Stimulated activated CD4-positive, alpha-beta T cell treated with anti-CD3 and anti-CD28 coated beads, Interleukin-1b, Interleukin-23, amount 100 ng/mL, for 4 hours (primary cell): ENCODE measurements at places on chromosomes 5 and 9.

- DNase-seq, result no peak
Measured at GRCh38 chr9:80157561-80157983, 585.8 kb downstream of the TLE4 start.

GRCh38 chr5:147685993-147686392, 96.5 kb downstream of the JAKMIP2 start:
- no peak for DNase-seq

DNA sequence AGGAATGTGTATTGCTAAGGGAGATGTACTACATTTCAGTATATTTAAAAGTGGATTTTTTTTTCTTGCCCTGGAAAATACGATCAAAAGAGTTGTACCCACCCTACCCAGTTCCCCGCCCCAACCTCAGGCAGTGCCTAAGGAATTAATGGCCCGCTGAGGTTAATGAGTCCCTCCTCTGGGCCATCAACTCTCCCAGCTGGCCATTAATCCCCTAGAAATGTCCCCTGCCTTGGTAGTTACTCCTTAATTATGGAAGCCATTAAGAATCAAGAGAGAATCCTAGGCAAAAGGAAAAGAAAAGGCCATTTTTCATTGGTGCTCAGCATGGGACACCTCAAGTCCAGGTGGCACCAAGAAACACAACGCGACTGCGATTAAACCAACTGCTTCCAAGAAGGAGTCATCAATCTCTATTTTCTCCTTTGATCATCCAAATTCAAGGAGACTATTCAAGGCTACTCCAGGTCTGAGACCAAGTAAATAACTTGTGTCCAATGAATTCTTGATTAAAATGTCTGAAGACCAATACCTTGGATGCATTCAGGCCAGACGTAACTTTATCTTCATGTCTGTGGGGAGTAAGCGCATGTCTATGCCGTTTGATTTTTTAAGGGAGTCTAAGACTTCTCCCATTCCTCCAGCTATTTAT, 1962.2 kb upstream of the WWC1 start:
- DNase-seq, result no peak

DNA sequence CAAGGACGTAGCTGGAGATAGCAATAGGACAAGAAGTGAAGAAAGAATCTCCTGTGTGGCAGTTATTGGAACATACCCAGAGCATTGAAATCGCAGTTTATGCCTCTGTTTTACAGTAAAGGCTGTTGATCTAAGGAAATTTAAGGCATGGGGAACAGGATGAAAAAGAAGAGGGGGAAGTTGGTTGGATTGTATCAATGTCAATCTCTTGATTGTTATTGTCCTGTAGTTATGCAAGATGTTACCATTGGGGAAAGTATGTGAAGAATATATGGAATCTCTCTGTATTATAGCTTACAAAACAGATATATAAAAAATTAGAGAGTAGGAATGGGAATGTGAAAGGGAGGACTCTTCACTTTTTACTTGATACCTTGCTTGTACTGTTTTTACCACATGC, 195.6 kb upstream of the NREP start:
- DNase-seq, result no peak

DNA sequence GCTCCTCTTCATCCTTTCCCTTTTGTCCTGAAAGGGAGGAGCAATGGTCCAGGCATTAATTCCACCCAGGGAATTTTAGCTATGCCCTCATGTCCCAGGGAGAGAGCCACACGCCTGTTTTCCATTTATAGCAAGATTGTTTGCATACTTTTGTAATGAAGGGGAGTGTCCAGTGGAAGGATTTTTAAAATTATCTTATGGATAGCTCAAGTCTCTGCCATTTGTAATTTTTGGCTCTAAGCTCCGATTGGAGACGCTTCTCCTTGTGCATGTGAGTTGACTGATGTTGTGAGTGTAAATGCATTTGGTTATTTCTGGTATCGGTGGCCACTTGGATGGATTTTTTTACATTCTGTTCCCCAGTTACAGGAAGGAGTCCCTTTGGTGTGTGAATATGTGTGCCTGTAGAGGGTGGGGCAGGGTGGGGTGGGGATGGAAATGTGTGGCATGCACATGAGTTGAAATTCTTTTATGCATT, 7.2 kb upstream of the RPL26L1 start:
- DNase-seq, result no peak

- no peak for DNase-seq
Measured at GRCh38 chr9:109115931-109116526, 3.7 kb downstream of the TMEM245 start.

GRCh38 chr5:142122121-142122520, 13.5 kb downstream of the NDFIP1 start:
- DNase-seq, result no peak

GRCh38 chr9:102445181-102445747, 549.9 kb upstream of the CYLC2 start:
- no peak for DNase-seq

DNA sequence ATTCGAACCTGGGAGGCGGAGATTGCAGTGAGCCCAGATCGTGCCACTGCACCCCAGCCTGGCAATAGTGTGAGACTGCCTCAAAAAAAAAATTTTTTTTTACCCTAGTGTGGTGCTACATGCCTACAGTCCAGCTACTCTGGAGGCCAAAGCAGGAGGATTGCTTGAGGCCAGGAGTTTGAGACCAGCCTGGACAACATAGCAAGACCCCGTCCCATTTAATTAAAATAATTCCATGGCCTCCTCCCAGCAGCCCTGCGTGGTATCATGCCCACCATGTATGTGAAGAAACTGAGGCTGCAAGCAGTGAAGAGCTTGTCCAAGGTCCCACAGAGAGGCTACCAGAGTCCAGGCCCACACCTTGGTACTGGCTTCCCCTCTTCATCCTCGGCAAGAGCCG, 19.4 kb upstream of the PHYHD1 start:
- no peak for DNase-seq

DNA sequence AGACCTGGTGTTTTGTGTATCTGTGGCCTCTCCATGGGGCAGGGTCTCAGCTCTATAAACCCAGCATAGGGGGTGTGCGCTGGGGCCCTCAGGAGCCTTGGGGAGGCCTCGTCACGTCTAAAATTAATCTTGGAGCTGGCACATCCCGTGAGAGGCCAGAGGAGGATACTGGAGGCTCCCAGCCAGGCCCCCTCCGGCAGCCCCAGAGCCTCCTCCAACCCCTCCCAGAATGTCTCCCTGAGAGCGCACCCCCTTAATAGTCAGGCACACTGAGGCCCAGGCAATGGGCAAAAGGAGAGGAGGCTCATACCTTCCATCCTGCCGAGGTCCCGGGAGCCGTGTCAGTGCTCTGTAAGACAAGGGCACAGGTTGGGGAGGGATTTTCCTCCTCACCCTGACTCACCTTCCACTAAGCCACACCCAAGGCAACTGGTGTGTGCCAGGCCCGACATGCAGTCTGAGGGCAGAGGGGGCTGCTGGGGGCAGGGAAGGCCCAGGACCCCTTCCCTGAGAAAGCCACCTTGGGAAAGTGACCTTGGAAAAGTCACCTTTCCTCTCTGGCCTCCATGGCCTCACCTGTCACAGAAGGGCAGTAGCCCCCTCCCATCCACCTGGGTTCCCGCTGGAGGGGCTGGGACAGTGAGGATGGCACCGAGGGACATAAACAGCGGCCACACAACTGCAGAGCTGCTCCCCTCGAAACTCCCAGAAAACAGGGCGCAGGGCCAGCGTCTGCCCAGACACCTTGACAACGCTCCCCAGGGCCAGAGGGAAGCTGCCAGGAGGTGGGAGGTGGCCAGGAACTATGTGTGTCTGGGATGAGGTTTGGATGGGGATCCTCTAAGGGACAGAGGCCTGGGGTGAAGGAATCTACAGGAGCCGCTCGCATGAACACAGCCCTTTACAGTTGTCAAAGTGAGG, 2.9 kb downstream of the AK1 start:
- DNase-seq, result no peak

DNA sequence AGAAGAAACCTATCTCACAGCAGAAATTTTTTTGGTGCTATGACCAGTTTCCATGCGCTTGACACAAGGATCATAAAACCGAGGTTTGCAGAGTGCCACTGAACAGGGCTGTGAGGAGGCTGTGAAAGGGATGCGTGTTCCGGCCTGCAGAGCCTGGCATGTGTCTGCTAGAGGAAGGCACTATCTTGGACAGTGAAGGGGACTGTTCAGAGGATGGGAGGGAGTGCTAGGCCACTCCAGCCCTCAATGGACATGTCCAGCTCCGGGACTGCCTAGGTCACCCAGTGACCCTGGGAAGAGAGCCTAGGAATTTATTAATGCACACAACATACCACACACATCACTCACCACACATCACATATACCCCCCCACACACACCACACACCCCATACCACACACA, 275.9 kb downstream of the GADD45G start:
- no peak for DNase-seq

- no peak for DNase-seq
Measured at GRCh38 chr5:77241444-77241843, 31.0 kb downstream of the PDE8B start.

- no peak for DNase-seq
Measured at GRCh38 chr5:151005950-151006576, 14.3 kb upstream of the GPX3 start.

GRCh38 chr9:80945436-80945835, 743.9 kb downstream of the TLE1 start:
- DNase-seq, result no peak

GRCh38 chr5:102596113-102596512, 97.3 kb upstream of the SLCO6A1 start:
- no peak for DNase-seq

- no peak for DNase-seq
Measured at GRCh38 chr9:121559183-121559582, 59.5 kb upstream of the GGTA1 start.

GRCh38 chr5:87169300-87169991, 98.2 kb upstream of the RASA1 start:
- DNase-seq, result no peak

DNA sequence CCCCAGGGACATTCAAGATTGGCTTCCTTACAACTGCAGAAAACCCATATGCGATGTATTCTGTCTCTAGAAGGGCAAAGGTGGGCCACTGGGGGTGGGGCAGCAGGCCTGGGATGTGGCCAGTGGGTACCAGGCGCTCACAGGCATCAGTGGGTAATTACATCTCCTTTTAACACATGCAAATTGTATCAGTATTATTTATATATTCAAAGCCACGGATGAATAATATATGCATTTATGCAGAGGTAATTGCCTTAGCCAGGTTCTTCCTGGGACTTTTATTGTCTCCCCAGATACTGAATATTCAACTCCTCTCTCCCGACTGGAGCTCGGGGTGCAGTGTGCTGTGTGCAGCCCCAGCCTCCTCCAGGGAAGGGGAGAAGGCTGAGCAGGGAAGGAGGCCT, 109.4 kb upstream of the MVB12B start:
- DNase-seq, result no peak

- no peak for DNase-seq
Measured at GRCh38 chr5:73897893-73898292, 271.9 kb downstream of the ARHGEF28 start.

- no peak for DNase-seq
Measured at GRCh38 chr5:97936231-97936630, 753.2 kb upstream of the RIOK2 start.

GRCh38 chr5:56191656-56192055, 41.5 kb downstream of the ANKRD55 start:
- DNase-seq, result no peak

DNA sequence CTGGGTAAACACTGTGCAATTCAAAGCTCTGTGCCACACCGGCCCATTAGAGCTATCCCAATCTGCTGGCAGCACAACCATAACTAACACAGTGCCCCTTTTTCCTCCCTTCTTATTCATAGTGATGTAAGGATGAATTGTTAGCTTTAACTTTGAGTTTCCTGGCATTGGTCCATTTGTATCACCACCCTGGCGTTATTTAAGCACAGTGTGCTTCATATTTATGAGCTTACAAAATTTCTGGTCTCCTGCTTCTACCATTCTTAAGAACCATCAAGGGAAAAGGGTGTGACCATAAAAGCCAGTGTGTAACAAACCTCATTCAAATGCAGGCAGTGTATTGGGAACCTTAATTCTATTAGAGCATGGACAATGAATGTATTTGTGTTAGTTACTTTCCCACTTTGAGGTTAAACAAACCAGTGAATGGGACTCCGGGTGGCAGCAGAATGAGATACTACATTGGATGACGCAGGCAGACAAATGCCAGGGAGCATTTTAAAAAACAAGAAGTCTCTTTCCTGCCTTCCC, 222.6 kb downstream of the TMEM161B start:
- DNase-seq, result no peak

GRCh38 chr5:57382655-57383054, 100.0 kb downstream of the ACTBL2 start:
- DNase-seq, result no peak

DNA sequence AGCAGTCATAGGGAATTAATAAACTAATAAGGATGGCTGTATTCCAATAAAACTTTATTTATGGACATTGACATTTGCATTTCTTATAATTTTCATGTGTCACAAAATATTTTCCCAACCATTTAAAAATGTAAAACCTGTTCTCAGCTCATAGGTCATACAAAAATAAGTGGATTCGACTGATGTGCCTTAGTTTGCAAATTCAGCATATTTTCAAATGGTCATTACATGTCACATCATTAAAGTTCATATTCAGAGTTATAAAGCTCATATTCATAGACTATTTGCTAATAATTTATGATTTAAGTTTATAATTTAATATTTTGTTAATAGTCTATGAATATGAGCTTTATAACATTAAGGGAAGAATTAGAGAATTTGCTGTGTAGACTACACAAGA, 166.5 kb downstream of the LPAR1 start:
- DNase-seq, result no peak

DNA sequence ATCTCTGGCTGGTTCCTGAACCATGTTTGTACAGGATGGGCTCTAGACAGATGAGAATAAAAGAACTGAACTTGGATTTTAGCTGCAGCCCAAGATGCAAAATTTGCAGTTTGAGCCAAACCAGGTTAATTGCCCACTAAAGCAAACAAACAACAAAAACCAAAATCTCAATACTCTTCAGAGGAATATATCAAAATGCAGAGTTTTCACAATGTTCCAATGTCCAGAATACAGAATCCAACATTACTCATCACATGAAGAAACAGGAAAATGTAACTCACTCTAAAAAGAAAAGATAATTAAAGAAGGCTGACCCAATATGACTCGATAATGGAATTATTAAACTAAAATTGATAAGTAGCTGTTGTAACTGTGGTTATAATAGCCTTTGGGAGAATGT, 20.4 kb downstream of the FOXI1 start:
- DNase-seq, result no peak

DNA sequence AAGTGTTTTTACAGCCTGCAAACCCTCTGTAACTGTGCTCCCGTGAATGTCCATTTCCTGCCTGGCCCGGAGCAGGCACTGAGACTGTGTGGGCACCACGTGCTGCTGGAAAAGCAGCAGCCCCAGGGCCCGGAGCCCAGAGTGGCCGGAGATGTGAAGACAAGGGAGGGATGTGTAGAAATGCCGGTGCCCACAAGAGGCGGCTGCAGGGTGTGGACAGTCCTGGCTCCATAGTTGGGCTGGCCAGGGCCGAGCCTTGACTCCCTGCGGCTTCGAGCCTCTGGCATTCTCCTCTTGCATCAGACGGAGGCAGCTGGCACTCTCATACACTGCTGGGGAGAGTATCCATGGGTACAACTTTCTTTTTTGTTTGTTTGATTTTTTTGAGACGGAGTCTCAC, 13.2 kb upstream of the GFPT2 start:
- no peak for DNase-seq

- DNase-seq, result no peak
Measured at GRCh38 chr9:136719195-136719880, 7.0 kb downstream of the DIPK1B start.

- DNase-seq, result no peak
Measured at GRCh38 chr5:158084292-158084691, 225.3 kb upstream of the CLINT1 start.

- DNase-seq, result no peak
Measured at GRCh38 chr5:119280380-119280779, 75.4 kb upstream of the TNFAIP8 start.
